ENCODE measurements at places on chromosomes 11 and 22. TPM values are rescaled to one million over a fixed set of nuclear protein-coding genes. Genes with fewer than 3 reads are reported as not detected.
A peak's percentile ranks its signal among the peaks of the same experiment; 100 is the strongest.

Gene POLD4
- total RNA-seq: 22.3 TPM

DNA sequence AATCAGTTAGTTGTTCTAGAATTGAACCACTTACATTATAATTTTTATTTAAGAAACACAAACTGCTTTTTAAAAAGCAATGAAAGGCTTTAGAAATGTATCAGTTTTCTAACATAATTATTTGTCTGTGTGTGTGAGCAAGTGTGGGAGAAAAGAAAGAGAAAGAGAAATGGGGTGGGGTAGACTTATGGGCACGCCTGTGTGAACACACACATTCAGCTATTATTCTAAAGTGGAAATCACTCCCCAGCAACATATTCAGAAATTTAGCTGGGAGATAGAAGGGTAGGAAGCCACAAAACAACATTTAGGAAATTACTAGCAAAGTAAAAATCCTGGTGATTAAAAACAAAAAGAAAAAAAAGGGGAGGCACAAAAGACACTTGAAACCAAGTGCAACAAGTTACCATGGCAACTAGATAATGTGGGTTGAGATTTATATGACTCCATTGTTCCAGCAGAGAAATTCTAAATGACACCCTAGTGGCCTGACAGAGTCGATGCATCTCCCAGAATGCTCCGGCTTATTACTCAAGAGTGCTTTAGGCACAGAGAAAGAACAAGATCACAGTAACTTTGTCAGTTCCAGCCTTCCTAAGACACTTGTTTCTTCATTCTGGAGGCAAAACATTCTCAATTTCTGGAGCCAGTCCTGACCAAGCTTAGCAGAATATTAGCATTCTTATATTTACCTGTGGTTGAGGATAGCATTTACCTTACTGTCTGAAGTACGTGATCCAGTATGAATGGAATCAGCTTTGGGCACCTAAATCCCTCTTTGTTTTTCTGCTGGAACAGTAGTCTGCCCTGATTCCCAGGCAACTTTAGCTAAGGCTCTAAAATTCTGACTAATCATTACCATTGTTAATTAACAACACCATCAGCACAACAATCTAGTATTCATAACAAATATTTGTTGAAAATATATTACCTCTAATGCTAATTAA is 444.4 kb downstream of the DLG2 start:
- DNase-seq: peak; percentile 45

GRCh38 chr11:17747131-17747955 is 12.8 kb downstream of the KCNC1 start:
- no peak for DNase-seq

DNA sequence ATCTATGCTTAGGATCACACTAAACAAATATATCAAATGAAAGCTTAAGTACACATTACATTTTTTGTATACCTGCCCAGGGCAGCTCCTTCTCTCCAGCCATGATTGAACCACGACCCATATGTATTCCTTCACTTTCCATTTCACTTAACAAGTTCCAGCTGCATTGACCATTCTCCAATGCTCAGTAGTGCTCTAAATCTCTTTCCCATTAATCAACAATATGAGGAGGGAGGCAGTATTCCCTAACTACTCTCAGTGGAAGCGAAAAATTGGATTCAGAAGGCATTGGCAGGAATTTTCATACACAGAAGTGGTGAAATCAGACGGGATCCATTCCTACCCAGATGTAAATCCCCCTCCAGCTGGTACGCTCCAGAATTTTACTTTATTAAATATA is 372.0 kb upstream of the LUZP2 start:
- no peak for DNase-seq

DNA sequence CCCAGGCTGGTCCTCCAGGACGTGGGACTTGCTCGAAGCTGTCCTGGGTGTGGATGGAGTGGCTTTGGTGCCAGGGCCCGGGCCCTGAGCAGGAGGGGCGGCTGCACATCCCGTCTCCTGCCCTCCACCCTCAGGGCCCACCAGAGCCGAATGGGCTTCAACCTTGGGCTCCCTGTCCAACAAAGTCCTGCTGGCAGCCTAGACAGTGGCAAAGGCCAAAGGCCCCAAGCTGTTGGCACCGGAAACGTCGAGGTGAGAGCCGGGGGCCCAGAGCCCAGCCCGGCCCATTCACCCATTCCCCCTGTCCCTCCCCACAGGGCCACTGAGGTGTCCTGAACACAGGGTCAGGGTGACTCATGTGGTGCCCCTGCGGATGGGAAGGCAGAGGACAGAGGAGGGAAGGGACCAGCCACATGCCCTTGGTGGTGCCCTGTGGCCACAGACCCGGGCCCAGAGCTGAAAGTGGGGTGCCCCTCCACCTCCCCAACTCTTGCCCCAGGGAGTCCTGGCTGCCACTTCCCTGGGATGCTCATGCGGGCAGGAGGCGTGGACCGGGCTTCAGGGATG is 9.1 kb downstream of the TSPAN32 start:
- DNase-seq: no peak

Gene SLC22A6
- total RNA-seq: not detected

Gene VPS11
- 18.6 TPM for total RNA-seq

Gene PRODH
- 54.3 TPM for total RNA-seq

Gene PTGDR2
- total RNA-seq: 0.07 TPM

Gene WNT11
- total RNA-seq: not detected
